ENCODE measurements at places on chromosomes 3 and 15.

- H3K27ac ChIP-seq = no peak overlapping the region
- H3K4me3 ChIP-seq = no peak overlapping the region
- H3K4me1 ChIP-seq = peaks cover 18% of the 10 kb centered on the region
- H3K27me3 ChIP-seq = no peaks in the 10 kb centered on the region
Observed at GRCh38 chr3:107938143-107938542, 152.7 kb downstream of the CD47 start.

GRCh38 chr3:16151109-16151508 is 23.4 kb upstream of the GALNT15 start:
- DNase-seq = no peak
- peaks cover 4% of the 10 kb centered on the region for H3K4me1 ChIP-seq
- H3K36me3 ChIP-seq = no peaks in the 10 kb centered on the region
- no peak overlapping the region for H3K4me3 ChIP-seq
- H3K27me3 ChIP-seq = peaks cover 12% of the 10 kb centered on the region
- no peak overlapping the region for H3K27ac ChIP-seq

DNA sequence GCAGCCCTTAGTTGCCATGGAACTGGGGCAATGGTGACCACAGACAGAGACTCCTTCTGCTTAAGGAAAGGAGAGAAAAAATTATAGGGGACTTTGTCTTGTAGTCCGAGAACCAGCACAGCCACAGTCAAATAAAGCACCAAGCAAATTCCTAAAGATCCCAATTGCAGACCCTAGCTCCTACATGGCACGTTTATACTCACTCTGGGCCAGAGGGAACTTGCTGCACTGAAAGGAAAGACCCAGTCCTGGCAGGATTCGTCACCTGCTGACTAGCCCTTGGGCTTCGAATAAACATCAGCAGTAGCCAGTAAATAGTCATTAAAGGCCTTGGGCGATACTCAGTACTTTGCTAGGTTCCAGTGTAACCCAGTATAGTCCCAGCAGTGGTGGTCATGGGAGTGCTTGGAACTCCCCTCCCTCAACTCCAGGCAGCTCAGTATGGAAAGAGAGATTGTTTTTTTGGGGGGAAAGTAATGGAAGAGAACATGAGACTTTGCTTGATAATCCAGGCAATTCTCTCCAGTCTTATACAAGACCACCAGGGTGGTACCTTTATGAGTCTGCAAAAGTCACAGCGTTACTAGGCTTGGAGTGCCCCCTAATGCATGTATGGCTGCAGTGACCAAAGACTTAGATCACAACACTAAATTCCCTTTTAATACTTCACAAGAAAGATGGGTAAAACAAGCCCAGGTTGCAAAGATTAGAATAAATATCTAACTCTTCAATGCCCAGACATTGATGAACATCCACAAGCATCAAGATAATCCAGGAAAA is 66.4 kb upstream of the AGTR1 start:
- no peaks in the 10 kb centered on the region for H3K4me1 ChIP-seq
- H3K36me3 ChIP-seq = no peaks in the 10 kb centered on the region
- no peak overlapping the region for H3K4me3 ChIP-seq
- no peaks in the 10 kb centered on the region for H3K27me3 ChIP-seq
- no peak overlapping the region for H3K27ac ChIP-seq
- DNase-seq = no peak

GRCh38 chr15:47987908-47988532 is 132.8 kb upstream of the SLC24A5 start:
- no peak for DNase-seq
- H3K27me3 ChIP-seq = no peaks in the 10 kb centered on the region
- H3K36me3 ChIP-seq = no peaks in the 10 kb centered on the region
- no peak overlapping the region for H3K27ac ChIP-seq
- H3K4me1 ChIP-seq = no peaks in the 10 kb centered on the region

DNA sequence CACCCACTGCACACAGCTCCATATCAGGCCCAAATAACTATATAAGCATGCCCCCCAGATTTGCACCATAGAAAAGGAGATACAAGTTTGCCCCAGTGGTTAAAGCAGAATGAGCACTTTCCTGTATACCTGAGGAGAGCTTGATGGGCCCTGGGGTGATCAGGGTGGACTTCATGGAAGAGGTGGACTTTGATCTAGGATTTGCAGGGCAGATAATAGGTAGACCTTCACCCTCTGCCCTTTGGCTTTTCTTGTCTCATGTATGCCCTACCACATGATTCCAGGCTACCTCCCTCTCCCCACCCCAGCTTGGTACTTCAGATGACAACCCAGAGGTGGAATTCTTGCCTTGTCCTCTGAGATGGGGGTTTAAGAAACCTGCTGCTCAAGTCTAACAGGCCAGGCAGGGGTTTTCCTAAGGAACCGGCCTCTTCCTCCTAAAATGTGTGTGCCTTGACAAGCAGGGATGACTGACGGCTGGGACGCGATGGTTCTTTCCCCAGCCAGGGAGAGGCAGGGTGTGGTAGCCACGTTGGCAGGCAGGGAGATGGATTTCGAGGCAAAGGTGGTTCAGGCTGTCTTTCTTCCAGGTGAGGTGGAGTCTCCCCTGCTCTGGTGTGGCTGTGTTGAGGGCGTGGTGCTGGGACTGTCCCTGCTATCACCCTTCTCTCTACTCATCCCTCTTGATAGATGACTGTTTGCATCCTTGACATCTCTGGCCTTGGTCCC is 6.6 kb upstream of the RHCG start:
- no peak overlapping the region for H3K27ac ChIP-seq
- H3K4me3 ChIP-seq = no peak overlapping the region
- no peak for DNase-seq
- H3K4me1 ChIP-seq = no peaks in the 10 kb centered on the region
- H3K36me3 ChIP-seq = no peaks in the 10 kb centered on the region
- H3K27me3 ChIP-seq = peaks cover 35% of the 10 kb centered on the region

GRCh38 chr3:11459186-11459824 is 184.4 kb downstream of the VGLL4 start:
- H3K36me3 ChIP-seq = peaks cover 7% of the 10 kb centered on the region
- no peak overlapping the region for H3K4me3 ChIP-seq
- DNase-seq = no peak
- no peaks in the 10 kb centered on the region for H3K27me3 ChIP-seq
- H3K27ac ChIP-seq = no peak overlapping the region
- no peaks in the 10 kb centered on the region for H3K4me1 ChIP-seq

DNA sequence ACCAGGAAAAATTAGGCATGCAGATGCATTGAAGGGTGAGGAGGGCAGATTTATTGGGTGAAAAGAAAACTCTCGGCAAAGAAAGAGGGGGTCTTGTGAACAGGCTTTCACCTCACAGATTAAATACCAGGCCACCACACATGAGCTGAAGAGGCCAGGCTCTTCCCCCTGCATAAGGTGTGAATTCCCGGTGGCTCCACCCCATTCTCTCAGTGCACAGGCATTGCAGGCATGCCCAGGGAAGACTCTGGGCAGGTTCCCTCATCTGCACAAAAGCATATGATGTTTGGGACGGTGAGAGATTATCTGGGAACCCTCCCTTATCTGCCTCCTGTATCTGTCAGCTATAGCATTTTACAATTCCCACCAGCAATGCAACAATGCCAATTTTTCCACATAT is 7.2 kb upstream of the SLC35G2 start:
- peaks cover 3% of the 10 kb centered on the region for H3K27me3 ChIP-seq
- no peak for DNase-seq
- no peak overlapping the region for H3K27ac ChIP-seq
- H3K4me3 ChIP-seq = no peak overlapping the region
- H3K4me1 ChIP-seq = no peaks in the 10 kb centered on the region

DNA sequence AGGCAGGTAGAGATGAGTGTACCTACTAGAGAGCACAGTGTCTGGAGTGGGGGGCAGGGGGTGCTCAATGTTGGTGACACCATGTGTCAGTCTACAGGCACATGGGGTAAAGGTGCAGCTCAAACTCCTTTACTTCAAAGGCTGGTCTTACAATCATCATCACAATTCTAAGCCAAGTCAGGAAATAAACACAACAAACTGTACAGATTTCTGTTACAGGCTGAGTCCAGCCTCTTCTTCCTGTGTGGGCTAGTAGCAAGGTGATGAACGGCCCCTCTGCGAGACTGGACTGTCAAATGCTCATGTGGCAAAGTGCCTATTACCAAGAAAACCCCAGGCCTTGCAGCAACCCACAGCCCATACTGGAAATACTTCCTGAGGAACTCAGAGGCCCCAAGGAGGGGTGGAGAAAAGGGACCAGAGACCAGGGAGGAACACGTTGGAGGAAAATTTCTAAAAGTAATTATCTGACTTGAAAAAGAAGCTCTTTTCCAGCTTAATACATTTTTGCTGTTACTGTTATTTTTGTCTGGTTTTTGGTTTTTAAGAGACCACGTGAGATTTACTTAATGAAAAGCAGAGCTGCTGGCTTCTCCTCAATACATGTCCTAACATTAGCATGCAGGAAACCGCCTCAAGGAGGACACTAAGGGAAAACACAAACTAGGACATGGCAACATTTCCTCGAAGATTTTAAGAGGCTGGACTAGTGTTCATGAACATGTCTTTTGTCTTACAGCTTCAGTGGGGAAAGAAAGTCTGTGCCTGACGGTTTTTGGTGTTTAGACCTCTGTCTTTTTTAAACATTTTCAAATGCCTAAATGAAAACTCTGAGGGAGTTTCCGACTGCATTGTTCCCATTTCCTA is 29.5 kb downstream of the TBC1D2B start:
- DNase-seq = peak; percentile 43
- peaks cover 30% of the 10 kb centered on the region for H3K36me3 ChIP-seq
- no peaks in the 10 kb centered on the region for H3K27me3 ChIP-seq
- no peak overlapping the region for H3K4me3 ChIP-seq

GRCh38 chr15:40229956-40230355 is 8.9 kb upstream of the PAK6 start:
- no peak for DNase-seq
- H3K4me1 ChIP-seq = peaks cover 12% of the 10 kb centered on the region
- no peak overlapping the region for H3K4me3 ChIP-seq
- no peak overlapping the region for H3K27ac ChIP-seq
- H3K36me3 ChIP-seq = peaks cover 1% of the 10 kb centered on the region

GRCh38 chr3:133548090-133548489 is 25.4 kb upstream of the CDV3 start:
- DNase-seq = no peak
- no peaks in the 10 kb centered on the region for H3K36me3 ChIP-seq
- no peaks in the 10 kb centered on the region for H3K4me1 ChIP-seq
- no peak overlapping the region for H3K27ac ChIP-seq
- no peak overlapping the region for H3K4me3 ChIP-seq

GRCh38 chr3:133996251-133996661 is 33.5 kb downstream of the SLCO2A1 start:
- H3K27me3 ChIP-seq = peaks cover 9% of the 10 kb centered on the region
- no peak overlapping the region for H3K4me3 ChIP-seq
- DNase-seq = no peak

- H3K4me1 ChIP-seq = peaks cover 36% of the 10 kb centered on the region
- H3K36me3 ChIP-seq = peaks cover 6% of the 10 kb centered on the region
- DNase-seq = no peak
- no peaks in the 10 kb centered on the region for H3K27me3 ChIP-seq
Observed at GRCh38 chr3:136753326-136753939, 1.3 kb upstream of the STAG1 start.

DNA sequence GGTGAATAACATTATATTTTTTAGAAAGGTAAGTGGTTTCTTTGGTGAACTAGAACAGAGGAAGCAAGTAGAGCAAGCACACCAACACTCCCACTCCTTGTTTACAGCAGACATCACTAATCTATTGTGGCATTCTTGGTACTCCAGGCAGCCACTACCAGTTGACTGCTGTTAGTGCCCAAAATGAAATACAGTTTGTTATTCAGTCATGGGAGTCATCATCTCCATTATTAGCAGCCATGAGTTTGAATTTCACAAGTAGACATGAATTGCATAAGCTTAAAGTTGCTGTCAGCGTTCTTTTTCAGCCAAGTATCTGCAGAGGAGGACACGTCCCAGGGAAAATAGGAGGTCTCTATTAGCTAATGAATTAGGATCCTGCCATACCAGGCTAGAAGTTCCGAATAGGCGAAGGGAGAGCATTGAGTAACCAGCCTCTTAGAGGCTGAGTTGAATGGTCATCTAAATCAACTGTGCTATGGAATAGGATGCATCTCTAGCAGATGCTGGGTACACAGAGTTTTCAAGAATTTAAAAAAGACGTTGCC is 252.7 kb upstream of the ICE2 start:
- peaks cover 30% of the 10 kb centered on the region for H3K36me3 ChIP-seq
- no peaks in the 10 kb centered on the region for H3K27me3 ChIP-seq
- H3K4me3 ChIP-seq = no peak overlapping the region
- no peak for DNase-seq

- no peak overlapping the region for H3K27ac ChIP-seq
- H3K36me3 ChIP-seq = no peaks in the 10 kb centered on the region
- DNase-seq = no peak
Observed at GRCh38 chr3:40226636-40227035, 82.9 kb upstream of the EIF1B start.

DNA sequence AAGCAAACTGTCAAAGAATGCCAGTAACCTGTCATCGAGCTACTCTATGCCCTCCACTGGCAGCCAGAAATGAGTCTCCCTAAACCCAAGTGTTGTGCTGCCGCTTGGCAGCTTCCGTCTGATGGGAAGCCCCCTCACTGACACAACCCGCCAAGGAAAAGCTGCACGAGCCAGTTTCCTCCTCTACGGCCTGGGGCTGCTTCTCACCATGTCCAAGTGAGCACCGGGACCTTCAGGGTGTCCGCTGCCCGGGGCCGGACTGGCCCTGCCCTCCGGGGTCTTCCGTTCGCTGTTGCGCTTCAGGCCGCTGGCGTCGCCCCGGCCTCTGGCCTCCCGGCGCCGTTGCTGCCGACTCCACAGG is 490 bp downstream of the TOMM70 start:
- H3K27me3 ChIP-seq = no peaks in the 10 kb centered on the region
- H3K27ac ChIP-seq = peak overlapping the region; percentile 94
- H3K36me3 ChIP-seq = peaks cover 9% of the 10 kb centered on the region
- H3K4me1 ChIP-seq = peaks cover 65% of the 10 kb centered on the region

GRCh38 chr3:32045091-32045915 is 61.1 kb upstream of the GPD1L start:
- H3K27me3 ChIP-seq = no peaks in the 10 kb centered on the region
- H3K4me3 ChIP-seq = no peak overlapping the region
- DNase-seq = no peak
- no peak overlapping the region for H3K27ac ChIP-seq
- peaks cover 9% of the 10 kb centered on the region for H3K36me3 ChIP-seq
- H3K4me1 ChIP-seq = no peaks in the 10 kb centered on the region

DNA sequence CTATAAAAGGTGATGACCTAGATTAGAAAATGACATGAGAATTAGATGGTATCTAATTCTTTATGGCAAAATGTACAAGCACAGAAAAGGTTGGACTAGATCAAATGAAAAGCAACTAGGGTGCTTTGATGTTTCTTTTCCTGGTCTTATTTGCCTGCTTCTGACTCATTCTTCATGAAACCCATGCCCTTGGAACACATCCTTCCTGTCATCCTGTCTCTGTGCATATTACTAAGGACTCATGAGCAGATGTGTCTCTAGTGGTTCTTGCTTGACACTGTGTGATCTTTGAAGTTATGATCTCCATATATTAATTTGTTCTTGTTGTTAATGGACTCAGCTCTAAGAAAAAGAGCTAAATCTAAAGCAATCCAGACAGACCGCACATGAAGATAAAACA is 314.0 kb downstream of the ERC2 start:
- no peaks in the 10 kb centered on the region for H3K36me3 ChIP-seq
- no peaks in the 10 kb centered on the region for H3K27me3 ChIP-seq
- H3K27ac ChIP-seq = no peak overlapping the region
- no peaks in the 10 kb centered on the region for H3K4me1 ChIP-seq
- no peak for DNase-seq

- peaks cover 71% of the 10 kb centered on the region for H3K4me1 ChIP-seq
- H3K27ac ChIP-seq = peak overlapping the region; percentile 98
- DNase-seq = peak; percentile 87
- peak overlapping the region; percentile 46 for H3K4me3 ChIP-seq
Observed at GRCh38 chr15:41934843-41935242, 37.5 kb downstream of the EHD4 start.

- DNase-seq = no peak
- no peaks in the 10 kb centered on the region for H3K27me3 ChIP-seq
- H3K4me1 ChIP-seq = peaks cover 21% of the 10 kb centered on the region
- H3K4me3 ChIP-seq = no peak overlapping the region
- H3K36me3 ChIP-seq = peaks cover 29% of the 10 kb centered on the region
Observed at GRCh38 chr3:72814308-72814707, 33.9 kb downstream of the SHQ1 start.
